ENCODE measurements at places on chromosomes 6 and 20. TPM values are rescaled to one million over a fixed set of nuclear protein-coding genes. Genes with fewer than 3 reads are reported as not detected.

The ATP9A gene
- 0.44 TPM for total RNA-seq

The ADGRG6 gene
- total RNA-seq: 0.51 TPM

The PREP gene
- total RNA-seq: 34.0 TPM

The PABPC1L gene
- 62.2 TPM for total RNA-seq

The HLA-DPB1 gene
- 78.9 TPM for total RNA-seq

The RAB44 gene
- 0.06 TPM for total RNA-seq

The SOBP gene
- total RNA-seq: 0.47 TPM

The RUNX2 gene
- 14.4 TPM for total RNA-seq

The BPIFB4 gene
- not detected for total RNA-seq

The LGSN gene
- total RNA-seq: 0.22 TPM

The SLC26A8 gene
- not detected for total RNA-seq

The CST5 gene
- not detected for total RNA-seq

The OPN5 gene
- not detected for total RNA-seq

The EYA4 gene
- not detected for total RNA-seq

The BMP7 gene
- total RNA-seq: not detected

The ZNF341 gene
- 4.0 TPM for total RNA-seq

The XKR7 gene
- total RNA-seq: not detected

The FRK gene
- 0.06 TPM for total RNA-seq

The TGM2 gene
- 1.2 TPM for total RNA-seq

The PDE10A gene
- total RNA-seq: not detected

The SNAI1 gene
- 3.1 TPM for total RNA-seq

The C6orf15 gene
- total RNA-seq: not detected

The KCNQ2 gene
- total RNA-seq: 0.43 TPM

All from T-cell (primary cell).